ENCODE measurements at places on chromosomes 3 and 15.

- no peak for DNase-seq
These were observed 92.9 kb downstream of the NR1D2 start for GRCh38 chr3:24037971-24038370.

DNA sequence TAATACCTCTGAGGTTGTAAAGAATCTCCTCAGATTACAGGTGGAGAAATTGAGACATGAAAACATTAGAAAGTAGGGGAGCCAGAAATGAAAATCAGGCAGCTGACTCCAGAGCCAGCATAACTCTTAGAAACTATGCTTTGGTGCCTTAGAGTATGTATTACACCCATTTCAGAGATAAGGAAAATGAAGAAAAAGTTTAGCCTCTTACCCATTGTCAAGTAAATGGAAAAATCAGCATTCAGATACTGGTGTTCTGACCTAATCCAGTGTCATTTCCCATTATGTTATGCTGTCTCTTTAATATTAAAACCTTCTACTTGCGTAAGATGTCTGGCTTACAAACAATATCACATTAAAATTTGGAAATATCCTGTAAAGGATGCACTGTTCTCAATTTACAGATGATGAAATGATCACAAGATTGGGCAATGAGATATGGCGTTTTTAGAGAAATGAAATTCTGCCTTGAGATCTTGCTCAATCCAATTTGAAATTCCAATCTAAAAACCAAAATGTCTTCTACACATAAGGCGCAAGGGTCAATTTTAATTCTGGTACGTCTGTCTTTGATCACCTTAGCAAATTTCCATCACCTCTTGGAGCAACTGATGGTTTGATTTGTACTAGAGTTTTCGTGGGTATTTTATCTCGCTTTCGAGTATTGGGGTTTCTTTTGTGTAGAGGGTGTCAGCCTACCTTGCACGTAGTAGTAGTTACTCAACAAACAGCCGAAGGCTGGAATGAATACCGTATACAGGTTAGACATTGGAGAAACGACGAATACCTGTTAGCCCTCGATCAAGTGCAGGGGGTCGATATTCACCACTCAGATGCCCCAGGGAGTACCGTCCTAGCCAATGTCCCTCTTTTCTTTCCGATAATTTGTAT, 902 bp upstream of the ZCWPW2 start:
- no peak for DNase-seq

DNA sequence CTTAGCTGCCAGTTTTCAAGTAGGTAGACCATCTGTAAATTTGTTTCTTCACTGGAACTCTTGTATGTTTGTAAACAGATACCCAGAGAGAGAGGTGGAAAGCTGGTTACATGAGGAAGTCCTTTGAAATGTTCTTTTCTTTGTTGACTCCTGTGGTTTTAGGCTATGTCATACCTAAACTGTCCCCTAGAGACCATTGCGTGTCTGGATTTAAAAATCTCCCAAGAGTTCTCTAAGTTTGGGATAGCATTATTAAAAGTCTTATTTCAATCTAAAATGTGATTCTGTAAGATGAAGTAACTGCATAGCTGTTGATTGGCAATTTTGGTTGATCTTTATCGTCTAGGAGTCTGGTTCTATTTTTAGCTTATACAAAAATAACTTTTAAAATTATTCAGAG, 127.2 kb downstream of the GHSR start:
- no peak for DNase-seq

DNA sequence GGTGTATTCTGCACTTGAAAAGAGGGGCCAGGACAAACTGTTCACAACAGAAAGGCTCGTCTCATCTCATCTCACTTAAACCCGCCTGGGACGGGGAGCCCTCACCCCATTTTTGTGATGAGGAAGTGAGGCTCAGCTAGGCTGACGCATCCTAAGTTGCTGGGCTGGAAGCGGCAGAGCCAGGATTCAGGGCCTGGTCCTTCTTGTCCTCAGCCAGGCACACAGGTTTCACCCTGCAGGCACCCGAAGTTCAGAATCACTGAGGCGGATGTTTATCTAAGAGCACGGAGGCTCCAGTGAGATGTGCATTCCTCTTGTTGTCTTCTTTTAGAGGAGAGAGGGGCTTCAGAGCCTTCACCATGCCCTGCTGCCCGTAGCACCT, 51.1 kb upstream of the PLXNA1 start:
- no peak for DNase-seq

DNA sequence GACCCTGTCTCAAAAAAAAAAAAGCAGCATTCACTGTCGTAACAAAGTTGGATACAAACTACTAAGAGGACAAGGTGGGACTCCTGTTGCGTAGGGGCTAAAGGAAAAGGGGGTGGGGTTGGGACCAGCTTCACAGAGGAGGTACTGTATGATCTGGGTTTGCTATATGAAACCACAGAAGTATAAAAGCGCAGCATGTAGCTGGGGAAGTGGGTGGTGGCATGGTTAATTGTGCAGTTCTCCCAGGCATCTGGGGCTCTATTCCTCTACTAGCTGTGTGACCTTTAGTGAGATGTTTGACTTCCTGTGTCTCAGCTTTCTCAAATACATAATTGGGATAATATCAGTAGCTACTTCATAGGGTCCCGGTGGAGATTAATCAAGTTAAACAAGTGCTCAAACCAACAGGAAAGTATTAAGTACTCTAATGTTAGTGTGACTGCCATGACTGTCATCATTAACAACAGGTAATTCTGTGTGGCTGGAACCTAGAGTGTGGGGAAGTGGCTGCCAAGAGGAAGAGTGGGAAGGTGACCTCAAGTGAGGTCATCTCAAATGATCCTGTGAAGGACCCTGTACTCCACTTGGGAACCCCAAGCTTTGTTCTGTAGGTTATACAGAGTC, 11.5 kb downstream of the PARP16 start:
- DNase-seq = peak; percentile 51

DNA sequence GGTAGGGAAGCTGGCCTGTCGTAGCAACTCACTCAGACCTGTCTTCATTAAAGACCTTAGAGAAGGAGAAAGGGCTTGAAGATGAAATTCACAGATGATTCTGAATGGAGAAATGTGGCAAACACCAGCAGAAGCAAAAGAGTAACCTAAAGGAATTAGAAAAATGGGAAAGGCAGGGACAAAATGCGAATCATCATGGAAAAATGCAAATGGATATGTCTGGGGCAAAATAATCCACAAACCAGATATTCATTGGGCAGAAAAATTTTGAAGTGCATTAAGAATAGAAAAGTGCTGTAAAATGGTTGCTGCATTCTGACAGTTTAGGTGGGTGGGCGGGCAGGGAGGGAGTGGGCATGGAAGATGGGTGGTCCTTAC, 156.9 kb upstream of the RASGRP1 start:
- no peak for DNase-seq

DNA sequence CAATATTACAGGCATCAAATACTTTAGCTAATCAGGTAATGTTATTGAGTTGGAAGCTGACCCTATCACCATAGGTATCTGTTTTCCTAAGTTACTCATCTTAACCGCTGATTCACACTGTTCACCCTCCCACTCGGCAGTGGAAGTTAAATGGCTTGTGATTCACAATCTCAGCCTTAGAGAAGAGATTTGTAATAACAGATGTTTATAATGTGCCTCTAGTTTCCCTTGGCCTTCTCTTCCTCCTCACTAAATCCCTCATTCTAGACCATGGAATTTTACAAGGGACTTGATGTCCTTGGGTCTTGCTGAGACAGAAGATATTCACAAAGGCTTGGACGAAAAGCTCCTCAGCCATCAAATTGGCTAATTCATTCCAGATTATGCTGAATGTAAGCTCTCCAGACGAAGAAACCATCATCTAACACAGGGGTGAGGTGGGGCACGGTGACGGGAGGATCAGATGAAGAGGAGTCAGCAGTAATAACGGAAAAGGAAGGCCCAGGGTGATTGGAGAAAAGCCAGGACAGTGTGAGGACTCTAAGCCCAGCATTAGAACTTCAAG, 931.7 kb downstream of the MCTP2 start:
- DNase-seq = no peak

DNA sequence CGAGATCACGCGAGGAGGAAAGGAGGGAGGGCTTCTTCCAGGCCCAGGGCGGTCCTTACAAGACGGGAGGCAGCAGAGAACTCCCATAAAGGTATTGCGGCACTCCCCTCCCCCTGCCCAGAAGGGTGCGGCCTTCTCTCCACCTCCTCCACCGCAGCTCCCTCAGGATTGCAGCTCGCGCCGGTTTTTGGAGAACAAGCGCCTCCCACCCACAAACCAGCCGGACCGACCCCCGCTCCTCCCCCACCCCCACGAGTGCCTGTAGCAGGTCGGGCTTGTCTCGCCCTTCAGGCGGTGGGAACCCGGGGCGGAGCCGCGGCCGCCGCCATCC, 1.1 kb upstream of the SETD5 start:
- peak; percentile 79 for DNase-seq

DNA sequence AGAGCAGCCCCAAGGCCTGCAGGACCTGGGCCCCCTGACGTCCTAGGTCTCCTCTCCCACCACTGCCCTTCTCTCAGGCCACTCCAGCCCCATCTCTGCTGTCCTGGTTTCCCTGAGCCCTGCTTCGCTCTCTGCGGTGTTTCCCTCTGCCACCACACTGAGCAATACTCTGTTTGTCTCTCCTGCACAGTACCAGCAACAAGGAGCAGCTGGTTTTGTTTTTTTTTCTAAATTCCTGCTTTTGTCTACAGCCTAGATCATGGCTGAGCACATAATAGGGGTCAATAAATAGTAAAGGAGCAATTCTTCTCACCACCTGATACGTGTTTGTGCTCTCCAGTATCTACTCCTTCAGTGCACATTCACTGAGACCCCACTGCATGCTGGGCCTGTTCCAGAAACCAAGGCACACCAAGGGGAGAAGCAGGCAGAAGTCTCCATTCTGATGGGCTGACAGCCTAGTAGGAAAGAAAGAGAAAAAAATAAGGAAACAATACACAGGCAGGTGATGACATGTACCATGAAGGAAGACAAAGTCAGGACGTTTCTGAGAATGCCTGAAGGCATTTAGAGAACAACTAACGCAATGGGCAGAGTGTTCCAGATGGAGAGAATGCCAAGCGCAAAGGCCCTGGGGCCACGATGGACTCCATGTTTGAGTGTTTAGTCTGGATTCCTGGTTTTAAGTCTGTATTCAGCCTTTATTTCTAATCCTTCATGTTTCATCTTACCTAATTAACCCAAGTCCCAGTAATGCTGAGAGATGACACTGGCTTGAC, 6.0 kb upstream of the ACAD9 start:
- DNase-seq = no peak

DNA sequence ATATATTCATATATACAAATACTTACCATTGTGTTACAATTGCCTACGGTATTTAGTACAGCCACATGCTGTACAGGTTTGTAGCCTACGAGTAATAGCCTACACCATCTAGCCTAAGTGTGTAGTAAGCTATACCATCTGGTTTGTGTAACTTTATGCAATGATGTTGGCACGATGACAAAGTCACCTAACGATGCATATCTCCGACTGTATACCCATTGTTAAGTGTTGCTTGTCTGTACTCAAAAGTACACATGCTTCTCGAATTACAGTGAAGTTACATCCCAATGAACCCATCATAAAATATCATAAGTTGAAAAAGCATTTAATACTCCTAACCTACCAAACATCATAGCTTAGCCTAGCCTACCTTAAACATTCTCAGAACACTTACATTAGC, 327.1 kb downstream of the KBTBD8 start:
- DNase-seq = no peak

DNA sequence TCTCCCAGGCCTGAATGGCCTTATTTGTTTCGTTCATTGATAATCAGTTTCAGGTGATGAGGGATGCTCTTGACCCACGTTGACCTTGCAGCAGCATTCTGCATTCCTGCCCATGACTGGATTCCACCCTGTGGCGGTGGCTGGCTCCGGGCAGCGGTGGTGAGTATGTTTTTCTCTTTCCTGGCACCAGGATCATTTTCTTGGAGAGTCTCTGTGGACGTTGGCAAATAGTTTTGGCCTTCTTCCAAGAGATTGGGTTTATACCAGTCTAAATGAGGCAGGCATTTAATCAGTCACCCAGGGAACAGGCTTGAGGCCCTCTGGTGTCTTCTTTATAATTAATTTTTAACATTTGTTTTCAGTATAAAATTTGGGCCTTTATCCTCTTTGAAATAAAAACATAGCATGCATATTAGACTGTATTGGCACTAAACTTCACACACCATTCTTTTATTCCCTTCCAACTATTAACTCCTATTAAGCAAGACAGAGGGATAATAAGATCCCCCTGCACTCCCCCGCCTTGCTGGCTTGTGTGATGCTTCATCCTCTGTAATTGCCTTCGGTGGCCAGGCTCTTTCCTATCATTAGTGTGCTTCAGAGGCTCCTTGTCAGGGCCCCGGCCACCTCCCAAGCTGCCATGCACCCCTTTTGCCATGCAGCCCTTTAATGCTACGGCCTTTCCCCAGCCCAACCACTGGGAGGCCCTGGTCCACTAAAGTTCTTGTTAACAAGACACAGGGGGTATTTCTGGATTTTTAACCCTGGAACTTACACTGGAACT, 176.2 kb upstream of the TOPAZ1 start:
- no peak for DNase-seq

DNA sequence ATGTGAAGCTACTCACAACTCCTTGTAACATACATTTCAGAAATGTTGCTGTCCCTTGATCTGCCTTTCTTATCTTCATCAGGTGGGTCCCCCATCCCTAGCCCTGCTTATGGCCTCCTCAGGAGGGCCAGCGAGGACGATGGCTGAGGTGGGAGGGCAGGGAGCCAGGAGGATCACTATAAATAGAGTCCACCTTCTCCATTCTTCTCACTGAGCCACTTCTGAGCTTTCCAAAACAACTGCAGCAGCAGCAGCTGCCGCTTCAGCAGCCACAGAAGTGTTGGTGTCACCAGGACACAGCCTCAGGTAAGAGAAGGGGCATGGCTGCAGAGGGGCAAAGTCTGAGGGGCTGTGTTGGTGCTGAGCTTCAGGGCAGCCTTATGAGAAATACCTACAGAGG, 53.5 kb downstream of the ANAPC13 start:
- DNase-seq = no peak

DNA sequence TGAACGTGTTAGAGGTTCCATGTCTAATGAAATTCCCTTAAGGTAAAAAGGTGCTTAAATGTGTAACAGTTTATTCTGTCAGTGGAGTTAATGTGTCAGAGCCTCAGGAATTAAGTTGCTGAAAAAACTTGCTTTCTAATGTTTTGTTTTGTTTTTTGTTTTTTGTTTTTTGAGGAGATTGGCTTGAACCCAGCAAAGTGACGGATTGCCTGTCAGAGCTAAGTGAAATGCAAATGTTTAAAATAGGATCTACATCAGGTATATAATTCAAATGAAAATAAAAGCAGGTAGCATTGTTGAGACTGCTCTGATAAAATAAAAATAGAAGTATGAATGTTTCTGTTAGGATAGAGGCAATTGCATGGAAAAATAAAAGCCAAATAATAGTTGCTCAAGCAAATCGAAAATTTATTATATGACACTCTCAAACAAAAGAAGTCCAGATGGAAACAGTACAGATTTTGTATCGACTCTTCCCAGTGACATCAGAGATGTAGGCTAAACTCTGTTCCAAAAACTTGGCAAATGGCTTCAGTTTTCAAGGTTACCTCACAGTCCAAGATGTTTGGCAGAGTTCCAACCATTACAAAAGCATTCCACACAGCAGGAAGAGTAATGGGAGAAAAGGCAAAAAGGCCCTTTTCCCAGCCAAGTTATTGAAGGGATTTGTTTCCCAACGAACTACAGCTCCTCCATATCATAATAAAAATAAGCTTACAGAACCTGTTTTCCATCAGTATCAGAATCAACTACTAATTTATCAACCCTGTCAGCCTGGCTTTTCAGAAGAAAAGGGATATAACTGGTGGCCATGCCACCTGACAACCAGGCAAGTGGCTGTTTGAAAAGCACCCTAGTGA, 291.0 kb downstream of the TBL1XR1 start:
- DNase-seq = no peak

GRCh38 chr15:52171807-52172206, 19.4 kb downstream of the GNB5 start:
- DNase-seq = no peak
